Activated CD4-positive, alpha-beta T cell treated with anti-CD3 and anti-CD28 coated beads, Interleukin-2, Interleukin-6, amounts not matched to agents 100 ng/mL and 50 ng/mL, durations not matched to agents 16 hours and 8 hours (primary cell): ENCODE measurements at places on chromosomes 7 and 10.

GRCh38 chr7:46545790-46546189 lies 624.7 kb upstream of the IGFBP3 start:
- DNase-seq = no peak

DNA sequence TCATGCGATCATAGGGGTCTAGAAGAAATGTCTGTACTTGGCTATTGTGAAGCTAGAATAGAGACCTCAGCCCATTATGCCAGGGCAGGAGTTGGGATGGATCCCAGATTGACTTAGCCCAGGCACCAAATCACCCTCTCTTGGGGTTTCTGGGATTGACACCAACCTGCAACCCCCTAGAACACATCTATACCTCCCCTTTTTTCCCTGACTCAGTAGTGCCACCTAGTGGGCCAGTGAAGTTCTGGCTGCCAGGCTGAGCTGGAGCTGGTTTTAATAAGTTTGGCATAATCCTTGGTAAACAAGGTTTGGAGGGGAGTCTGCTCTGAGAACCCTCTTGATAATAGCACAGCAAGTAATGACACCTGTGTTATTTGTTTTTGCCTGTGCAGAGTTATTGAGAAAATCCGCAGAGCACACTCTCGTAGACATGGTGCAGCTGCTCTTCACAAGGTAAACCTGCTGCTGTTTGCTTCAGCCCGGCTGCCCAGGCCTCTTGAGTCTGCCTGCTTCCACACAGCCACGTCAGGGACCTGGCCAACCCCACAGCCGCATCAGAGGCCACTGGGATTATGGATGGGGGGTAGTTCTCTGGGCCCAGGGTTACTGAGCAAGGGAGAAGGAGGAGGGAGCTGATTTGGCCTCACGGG lies 43.3 kb upstream of the NFKB2 start:
- DNase-seq = peak; percentile 81

DNA sequence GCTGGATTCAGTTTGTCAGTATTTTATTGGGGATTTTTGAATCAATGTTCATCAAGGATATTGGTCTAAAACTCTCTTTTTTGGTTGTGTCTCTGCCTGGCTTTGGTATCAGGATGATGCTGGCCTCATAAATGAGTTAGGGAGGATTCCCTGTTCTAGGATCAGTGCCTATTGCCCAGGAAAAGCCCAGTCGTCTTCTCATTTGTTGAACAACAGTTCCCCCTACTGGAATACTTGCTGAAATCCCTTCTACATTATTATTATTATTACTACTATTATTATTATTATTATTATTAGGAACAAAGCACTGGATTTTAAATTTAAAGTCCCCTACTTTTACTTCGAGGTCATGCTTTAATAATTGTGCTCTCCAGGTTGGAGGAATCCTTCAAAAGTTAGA lies 528.9 kb downstream of the MAGI2 start:
- no peak for DNase-seq

GRCh38 chr10:78619115-78619851 lies 449.5 kb upstream of the ZMIZ1 start:
- no peak for DNase-seq

DNA sequence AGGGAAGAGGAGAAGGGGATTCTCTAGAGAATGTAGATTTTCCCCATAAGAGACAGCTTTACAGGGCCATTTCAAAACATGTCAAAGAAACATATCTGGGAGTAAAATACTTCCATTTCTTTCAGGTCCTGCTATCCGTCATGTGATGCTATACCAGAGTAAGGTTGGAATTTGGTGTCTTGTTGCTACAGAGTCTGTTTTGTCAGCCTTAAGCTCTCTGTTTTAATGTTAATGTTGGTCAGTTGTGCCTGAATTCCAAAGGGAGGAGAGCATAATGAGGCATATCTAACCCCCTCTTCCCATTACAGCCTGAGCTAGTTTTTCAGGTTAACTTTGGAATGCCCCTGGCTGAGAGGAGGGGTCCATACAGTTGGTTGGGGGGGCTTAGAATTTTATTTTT lies 94.7 kb upstream of the CCDC71L start:
- DNase-seq = no peak

DNA sequence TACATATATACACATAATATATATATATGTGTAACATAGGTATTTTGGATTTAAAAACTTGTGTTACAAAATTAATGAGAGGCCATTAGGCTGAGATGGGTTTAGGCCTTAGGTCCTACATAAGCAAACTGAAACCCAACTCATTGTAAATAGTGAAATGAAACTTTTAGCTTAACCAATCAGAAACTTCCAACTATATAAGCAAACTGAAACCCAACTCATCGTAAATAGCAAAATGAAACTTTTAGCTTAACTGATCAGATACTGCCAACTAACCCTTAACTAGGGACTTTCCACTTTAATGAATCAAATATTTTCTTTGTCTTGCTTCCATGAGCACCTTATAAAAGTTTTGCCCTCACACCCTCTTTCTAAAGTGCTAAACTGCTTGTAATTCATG lies 17.3 kb upstream of the SAMD9L start:
- peak; percentile 32 for DNase-seq

DNA sequence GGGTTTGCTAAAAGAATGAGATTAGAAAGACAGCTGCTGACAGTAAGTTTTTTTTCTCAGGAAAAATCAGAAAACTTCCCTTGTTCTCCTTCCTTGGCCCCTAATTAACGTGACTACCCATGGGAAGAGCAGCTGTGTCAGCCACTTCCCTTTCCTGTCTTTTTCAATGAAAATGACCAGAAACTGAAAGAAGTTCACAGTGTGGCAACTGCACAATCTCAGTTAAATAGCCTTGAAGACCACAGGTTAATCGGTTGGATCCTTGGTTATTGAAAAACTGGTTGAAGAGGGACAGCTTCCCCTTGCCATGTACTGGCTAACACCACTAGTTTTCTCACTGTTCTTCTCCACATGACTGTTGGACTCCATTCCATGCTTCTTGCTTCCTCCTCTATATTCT lies 148.8 kb upstream of the AGR3 start:
- DNase-seq = peak; percentile 31

- DNase-seq = no peak
These were observed 227.3 kb upstream of the SP8 start for GRCh38 chr7:21013765-21014539.

DNA sequence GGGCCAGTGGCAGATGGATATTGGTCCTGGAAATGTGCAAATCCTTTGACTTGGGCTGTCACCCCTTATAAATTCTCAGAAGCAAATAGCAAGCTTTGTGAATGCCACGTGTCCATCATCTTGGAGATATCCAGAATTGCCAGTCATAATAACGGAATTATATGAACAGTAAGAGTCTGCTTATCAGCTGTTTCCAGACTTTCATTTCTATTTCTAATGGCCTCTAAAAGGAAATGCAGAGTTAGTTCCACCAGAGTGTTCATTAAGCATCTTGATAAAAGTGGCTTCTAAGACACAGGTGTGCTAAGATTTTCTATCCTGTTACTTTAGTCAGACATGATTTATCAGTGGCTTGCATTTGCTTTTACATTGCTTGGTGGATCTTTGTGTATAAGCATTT lies 87.4 kb downstream of the RAMP3 start:
- no peak for DNase-seq

DNA sequence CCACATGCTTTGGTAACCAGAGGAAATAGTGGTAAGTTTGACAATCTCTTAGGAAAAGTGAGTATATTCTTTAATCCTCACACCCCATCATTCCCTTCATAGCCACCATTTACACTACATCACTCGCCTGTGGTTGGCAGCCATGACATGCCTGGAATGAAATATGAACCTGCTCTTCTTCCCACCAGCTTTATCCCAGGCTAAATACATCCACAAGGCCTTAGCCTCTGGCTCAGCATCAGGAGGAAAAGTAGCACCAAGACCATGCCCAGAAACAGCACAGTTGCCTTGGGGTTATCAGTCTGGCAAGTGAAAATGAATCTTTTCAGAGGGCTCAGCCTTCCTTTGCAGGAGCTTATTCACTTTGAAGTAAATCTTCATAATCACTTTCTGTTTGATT lies 40.3 kb downstream of the SGCE start:
- DNase-seq = no peak

GRCh38 chr10:72875250-72876055 lies 18.1 kb upstream of the OIT3 start:
- peak; percentile 50 for DNase-seq

DNA sequence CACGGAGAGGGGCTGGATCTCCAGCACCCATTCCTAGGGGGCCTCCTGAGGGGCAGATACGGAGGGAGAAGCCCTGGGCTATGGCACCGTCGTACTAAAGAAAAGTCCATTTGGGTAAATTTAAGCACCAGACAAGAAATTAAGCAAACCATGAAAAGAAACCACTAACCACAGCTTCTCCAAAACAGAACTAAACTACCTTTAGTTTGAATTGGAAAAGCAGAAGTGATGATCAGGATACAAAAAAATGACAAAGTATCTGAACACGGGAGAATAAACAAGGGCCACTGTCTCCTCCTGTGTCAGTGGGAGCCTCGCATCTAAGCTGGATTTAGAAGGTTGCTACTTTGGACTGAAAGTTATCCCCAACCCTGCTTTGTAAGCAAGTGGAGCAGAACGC lies 69.1 kb downstream of the DIP2C start:
- no peak for DNase-seq

DNA sequence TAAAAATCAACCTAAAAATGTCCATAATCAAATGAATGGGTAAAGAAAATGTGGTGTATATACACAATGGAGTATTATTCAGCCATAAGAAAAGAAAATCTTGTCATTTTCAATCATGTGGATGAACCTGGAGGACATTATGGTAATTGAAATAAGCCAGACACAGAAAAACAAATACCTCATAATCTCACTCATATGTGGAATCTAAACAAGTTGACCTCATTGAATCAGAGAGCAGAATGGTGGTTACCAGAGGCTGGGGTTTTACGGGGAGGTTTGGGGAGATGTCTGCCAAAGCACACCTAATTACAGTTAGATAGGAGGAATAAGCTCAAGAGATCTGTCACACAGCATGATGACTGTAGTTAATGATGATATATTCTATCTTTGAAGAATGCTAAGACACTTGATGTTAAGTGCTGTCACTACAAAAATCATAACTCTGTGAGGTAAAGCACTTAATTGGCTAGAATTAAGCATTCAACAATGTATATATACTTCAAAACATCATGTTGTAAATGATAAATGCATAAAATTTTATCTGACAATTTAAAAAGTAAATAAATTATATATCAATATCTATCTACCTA lies 39.1 kb upstream of the TNPO3 start:
- DNase-seq = no peak

- no peak for DNase-seq
These were observed 154.4 kb upstream of the MKLN1 start for GRCh38 chr7:131173145-131173890.

GRCh38 chr7:101088069-101088425 lies 2.8 kb downstream of the TRIM56 start:
- DNase-seq = no peak

DNA sequence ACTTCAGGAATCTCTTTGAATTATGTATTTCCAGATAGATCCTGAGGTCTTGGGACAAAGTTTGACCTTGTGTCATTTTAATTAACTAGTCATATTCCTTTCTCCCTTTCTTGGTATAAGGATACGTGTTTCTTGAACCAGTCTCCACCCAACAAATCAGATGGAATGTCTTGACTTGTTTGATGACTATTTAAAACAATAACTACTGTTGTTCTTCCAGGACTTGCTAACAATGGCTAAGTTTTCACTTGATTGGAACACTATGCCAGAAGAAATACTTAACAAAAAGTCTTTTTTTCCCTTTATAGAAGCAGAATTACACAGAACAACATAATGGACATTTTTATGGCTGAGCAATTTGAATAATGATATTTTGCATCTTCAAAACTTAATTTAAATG lies 43.0 kb upstream of the WIPF3 start:
- DNase-seq = no peak

DNA sequence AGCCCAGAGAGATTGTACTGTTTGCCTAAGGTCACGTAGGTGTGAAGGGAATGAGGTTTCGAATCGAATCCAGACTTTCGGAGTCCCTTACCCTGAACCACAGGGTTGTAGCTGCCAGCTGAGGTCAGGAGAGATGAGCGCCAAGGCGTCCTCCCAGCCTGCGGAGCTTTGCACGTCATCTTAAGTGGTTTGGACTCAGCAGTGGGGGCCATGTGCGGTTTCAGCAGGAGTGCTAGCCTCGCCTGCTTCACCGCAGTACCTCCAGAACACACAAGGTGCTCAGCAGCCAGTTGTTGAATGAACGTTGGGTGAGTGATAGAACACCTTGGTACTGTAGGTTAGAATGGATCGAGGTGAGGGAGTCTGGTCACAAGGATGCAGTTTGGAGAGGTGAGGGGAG lies 74.9 kb upstream of the PPIF start:
- no peak for DNase-seq

- no peak for DNase-seq
These were observed 12.0 kb downstream of the C10orf62 start for GRCh38 chr10:97601268-97602215.

- no peak for DNase-seq
These were observed 188.6 kb downstream of the CUX1 start for GRCh38 chr7:102005933-102006480.

- DNase-seq = no peak
These were observed 161.7 kb downstream of the AKR1D1 start for GRCh38 chr7:138237995-138238394.

GRCh38 chr10:86363184-86363832 lies 3.3 kb downstream of the GRID1 start:
- no peak for DNase-seq

- DNase-seq = no peak
These were observed 91.1 kb upstream of the CACNA2D1 start for GRCh38 chr7:82534684-82535083.

DNA sequence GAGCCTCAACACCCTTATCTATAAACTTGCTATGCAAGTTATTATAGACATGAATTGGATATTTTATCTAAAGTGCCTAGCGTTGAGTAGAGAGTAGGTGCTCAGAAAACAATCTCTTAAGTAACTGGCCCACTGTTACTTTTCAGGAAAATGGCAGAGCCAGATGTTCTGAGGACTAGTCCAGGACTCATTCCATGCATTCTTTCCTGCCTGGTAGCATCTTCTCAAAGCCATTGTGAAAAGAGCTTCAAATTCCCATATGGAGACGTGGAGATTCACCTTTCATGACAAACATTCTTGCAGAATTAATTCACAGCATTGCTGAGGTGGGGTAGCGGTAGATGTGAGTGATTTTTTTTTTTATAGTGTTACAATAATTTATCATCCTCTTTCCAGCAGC lies 35.9 kb upstream of the ITPRID1 start:
- DNase-seq = no peak
